ENCODE measurements at places on chromosomes 5 and 9.

DNA sequence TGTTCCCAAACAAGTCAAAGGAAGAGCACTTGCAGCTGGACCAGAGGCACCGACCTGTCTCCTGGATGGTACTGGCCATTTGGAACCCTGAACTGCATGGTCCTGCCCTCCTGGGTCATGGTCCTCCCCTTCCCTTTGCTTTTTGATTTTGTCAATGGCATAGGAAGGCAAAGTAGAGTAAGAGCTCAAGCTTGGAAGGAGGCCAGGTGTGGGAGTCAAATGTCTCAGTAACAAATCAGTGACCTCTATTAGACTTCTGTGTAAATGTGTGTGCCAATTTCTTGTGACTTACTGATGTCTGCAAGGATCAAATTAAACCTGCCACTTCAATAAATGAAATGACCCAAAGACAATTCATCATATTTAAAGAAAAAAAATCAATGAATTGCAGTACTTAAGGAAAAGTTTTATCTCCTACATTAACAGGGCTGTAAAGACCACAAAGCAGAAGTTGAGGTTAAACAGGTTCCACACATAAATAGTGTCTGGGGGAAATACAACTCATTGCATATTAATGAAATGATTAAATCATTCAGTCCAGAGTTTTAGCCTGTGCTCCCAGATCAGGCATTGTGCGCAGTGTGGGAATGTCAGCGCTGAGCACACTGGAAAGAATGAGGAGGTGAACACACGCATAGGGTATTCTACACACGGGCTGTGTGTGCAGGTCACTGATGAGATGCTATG lies 32.7 kb downstream of the OSMR start:
- DNase-seq = no peak

DNA sequence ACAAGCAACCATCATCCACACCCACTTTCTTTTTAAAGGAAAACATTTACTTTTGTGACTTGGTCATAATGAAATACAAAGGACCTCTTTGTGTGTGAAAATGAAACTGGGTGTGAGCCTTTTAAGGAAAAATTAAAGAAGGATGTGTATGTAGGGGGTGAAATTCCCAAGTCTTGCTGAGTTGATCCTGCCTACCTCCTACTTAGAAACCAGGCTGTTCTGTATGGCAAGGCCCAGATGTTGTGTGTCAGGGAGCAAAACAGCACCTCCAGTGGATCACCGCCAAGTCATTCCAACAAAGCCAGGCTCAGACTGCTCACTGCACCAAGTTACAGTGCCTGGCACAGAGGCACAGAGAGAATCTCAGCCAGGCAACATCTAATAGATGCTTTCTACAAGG lies 198.5 kb upstream of the FBN2 start:
- no peak for DNase-seq

DNA sequence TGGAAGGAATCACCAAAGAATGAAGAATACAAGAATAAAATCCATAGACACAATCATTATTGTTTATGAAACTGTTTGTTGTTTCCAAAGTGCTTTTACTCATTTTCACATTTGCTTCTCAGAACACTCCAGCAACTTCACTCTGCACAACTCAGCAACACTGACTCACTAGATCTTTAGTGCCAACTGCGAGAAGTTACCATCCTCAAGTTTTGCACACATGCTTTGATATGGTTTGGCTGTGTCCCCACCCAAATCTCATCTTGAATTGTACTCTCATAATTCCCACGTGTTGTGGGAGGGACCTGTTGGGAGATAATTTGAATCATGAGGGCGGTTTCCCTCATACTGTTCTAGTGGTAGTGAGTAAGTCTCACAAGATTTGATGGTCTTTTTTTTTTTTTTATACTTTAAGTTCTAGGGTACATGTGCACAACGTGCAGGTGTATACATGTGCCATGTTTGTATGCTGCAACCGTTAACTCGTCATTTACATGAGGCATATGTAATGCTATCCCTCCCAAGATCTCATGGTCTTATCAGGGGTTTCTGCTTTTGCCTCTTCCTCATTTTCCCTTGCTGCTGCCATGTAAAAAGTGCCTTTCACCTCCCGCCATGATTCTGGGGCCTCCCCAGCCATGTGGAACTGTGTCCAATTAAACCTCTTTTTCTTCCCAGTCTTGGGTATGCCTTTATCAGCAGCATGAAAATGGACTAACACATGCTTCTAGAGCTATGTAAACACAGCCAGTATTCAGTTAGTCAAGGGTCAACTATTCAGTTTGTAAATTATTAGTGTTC lies 36.9 kb downstream of the CLINT1 start:
- DNase-seq = no peak

- no peak for DNase-seq
Observed at GRCh38 chr9:76704593-76705204, 59.5 kb upstream of the PCA3 start.

DNA sequence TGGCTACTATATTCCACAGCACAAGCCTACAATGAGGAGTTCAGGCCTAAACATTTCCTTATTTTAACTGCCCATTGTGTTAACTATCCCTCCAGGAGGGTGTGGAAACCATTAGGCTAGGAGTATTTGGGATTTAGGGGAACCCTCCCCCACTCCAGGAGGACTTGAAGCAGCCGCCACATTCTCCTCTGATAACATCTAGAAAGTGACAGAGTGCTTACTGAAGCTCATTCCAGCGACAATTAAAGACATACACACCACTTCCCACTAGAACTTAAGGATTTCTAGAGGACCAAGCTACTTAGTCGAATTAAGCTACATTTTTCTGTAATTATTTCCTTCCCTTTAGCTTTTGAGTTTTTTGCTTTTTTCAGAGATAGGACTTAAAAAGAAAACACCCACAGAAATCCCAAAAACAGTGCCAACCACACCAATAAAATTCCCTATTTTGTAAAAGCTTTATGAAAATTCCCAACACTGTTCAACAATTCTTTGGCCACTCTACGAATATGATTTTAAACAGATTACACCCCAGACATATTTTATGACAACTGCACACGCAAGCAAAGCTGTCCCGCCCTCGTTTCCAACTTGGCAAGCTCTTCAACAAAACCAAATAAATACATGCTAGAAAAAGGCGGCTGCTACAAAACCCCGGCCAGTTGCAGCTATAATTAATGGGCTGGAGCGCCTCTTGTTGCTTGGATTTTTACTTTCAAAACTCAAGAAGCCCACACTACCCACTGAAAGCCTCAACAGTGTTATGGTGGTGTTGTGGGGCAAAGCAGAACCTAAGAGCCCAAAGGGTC lies 4.5 kb downstream of the ROR2 start:
- DNase-seq = no peak

GRCh38 chr5:168976311-168976970 lies 324.5 kb downstream of the SLIT3 start:
- no peak for DNase-seq

DNA sequence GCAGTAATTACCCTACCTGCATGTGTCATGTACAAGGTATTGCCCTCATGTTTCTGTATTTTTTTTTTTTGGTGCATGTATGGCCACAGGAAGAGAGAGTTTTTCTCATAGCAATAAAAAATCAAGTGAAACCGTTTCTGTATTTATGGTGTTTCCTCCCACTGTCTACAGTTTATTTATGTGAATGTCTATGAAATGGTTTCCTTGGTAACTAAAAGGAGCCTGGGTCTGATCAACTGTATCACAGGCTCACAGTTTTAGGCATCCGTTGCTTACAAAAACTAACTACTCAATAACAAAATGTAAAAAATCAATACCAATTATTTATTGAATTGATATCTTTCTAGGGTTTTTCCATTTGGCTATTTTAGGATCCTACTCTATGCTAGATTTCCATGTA lies 464.4 kb downstream of the TAF11L14 start:
- no peak for DNase-seq

- no peak for DNase-seq
Observed at GRCh38 chr9:76372336-76372735, 21.9 kb downstream of the RFK start.

DNA sequence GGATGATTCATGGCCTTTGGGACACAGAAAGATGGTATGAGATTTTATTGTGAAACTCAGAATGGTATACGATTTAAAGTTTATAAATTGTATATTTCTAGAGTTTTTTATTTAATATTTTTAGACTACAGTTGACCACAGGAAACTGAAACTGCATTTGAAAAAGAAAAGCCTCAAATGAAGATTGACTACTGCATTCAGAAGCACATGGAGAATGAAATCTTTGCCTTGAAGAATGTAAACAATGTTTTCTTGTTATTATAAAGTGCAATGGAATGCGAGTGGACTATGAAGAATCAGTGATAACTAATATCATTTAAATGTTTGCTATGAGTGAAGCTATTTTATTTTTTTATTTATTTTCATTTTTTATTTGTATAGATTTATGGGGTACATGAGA lies 169.1 kb upstream of the CDH18 start:
- DNase-seq = no peak

DNA sequence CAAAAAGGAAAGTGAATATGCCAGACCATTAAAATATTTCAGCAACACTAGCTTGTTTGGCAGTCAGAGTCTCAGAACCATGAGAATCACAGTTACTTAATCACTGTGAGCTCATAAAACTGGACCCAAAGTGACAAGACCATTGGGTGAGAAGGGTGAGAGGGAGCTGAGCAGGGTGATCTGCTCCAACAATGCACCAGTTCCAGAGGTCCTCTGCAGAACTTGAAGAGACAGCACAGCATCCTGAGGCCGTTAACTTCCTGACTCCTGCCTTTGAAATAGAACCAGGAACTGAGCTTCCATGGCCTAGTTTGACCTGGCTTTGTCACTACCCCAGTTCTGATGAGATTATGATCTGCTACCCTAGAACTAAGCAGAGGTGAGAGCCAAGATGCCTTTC lies 57.4 kb downstream of the NFIB start:
- no peak for DNase-seq

- DNase-seq = no peak
Observed at GRCh38 chr9:127318651-127319167, 54.1 kb downstream of the GARNL3 start.

GRCh38 chr5:4584982-4585381 lies 555.1 kb upstream of the ADAMTS16 start:
- no peak for DNase-seq

- DNase-seq = no peak
Observed at GRCh38 chr5:149478761-149479160, 72.5 kb downstream of the CSNK1A1 start.

DNA sequence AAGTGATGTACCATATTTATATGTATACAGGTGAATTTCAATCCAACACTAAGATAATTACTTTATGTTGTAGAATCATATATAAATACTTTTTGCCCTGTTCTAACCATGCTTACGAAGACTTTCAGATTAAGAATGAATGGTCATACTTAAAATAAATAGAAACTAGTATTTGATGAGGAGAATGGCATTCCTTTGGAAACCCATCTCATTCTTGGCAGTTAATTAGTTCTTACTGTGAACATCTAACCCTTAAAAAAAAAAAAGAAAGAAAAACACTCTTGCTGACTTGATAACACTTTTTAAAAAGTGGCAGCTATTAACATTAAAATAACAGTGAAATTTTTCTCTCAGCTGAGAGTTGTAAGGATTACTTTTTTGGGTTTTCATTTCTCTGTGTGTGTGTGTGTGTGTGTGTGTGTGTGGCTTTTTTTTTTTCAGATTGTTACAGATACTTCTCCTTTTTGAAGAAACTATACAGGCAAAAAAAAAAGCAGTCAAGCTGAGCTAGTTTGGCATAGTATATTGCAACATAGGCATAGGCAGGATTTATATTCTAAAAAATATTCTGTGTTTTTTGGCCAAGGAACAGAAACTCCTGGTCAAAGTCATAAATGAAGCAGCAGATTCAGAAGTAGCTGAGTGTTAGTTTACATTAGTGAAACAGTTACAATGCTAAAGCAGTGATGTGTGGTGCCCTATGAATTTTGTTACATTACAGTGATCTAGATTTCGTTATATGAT lies 163.5 kb downstream of the CD180 start:
- no peak for DNase-seq

DNA sequence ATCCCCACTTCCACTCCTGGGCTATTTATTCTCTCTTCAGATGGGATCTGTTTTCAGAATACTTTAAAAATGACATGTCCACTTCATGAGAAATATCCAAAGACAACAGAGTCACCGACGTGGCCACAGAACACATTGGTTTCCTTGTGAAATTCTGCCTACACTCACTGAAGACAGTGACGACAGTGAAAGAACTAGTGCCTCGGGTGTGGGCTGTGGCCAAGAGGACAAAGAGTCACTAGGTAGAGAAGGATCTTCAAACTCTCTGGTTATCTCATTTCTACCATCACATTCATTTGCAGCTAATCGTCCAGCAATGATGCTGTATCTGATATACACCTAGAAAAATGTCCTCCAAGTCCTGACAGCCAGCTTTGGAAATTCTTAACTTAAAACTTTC lies 59.1 kb downstream of the HABP4 start:
- no peak for DNase-seq

- DNase-seq = no peak
Observed at GRCh38 chr9:21967702-21968101, 26.5 kb downstream of the CDKN2A start.

DNA sequence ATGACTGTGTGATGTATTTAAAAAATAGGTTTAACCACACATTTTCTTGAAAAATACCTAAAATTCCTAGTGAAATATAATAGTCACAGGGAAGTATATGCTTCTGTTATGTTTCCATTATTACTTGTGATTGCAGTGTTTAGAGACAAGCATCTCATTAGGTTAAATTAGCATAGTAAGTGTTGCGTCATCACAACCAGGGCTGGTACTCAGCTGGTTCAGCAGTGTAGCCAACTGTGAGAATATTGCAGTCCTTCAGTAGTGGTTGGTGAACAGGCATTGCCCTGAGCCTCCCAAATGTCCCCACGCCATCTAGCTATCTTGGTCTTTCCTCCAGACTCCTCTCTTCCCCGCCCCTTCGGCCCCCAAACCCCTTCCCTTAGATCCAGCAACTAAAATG lies 261.7 kb downstream of the ARHGEF28 start:
- no peak for DNase-seq

DNA sequence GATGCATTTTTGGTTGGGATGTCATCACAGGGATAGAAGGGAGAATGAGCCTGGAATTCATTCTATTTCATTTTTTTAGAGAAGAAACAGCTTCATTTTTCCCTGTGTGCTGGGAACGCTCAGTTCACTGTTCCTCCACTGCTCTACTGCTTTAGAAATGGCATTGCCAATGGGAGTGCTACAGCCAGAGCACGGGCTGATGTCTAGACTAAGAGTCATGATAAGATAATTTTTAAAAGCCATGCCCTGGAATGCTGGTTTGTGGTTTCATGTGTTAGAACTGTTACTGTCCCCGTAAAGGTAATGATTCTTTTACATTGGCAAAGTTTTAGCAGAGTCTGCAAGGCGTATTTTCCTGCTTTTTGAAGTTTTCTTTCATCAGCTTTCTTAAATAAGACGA lies 119.6 kb downstream of the SEMA6A start:
- DNase-seq = no peak

DNA sequence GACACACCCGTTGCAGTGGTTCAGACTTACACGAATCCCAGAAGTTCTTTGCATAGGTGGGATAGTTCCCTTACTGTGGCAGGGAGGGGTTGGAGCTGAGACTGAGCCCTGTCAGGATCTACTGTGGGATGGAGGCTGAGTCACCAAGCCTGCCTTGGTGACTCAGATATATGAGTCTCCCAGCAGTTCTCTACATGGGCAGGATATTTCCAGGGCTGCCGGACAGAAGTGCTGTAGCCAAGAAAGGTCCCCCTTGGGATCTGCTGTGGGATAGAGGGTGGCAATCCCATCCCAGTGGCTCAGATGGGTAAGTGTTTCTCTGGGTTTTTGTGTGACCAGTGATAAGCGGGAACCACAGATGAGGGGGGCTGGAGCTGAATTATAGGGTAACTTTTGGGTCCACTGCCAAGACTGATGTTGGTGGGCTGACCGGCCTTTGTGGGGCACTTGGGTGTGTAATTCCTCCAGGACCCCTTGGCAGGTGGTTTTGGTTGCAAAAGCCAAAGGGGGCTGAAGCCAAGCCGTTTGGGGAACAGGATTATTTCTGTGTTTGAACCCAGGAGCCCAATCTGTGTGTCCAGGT lies 18.7 kb downstream of the XRCC4 start:
- no peak for DNase-seq

Measured in stimulated activated CD8-positive, alpha-beta memory T cell treated with anti-CD3 and anti-CD28 coated beads, Interleukin-12 subunit alpha, Interleukin-12 subunit beta, amount 100 ng/mL, for 4 hours (primary cell).